ENCODE measurements at places on chromosomes 2 and 18.

DNA sequence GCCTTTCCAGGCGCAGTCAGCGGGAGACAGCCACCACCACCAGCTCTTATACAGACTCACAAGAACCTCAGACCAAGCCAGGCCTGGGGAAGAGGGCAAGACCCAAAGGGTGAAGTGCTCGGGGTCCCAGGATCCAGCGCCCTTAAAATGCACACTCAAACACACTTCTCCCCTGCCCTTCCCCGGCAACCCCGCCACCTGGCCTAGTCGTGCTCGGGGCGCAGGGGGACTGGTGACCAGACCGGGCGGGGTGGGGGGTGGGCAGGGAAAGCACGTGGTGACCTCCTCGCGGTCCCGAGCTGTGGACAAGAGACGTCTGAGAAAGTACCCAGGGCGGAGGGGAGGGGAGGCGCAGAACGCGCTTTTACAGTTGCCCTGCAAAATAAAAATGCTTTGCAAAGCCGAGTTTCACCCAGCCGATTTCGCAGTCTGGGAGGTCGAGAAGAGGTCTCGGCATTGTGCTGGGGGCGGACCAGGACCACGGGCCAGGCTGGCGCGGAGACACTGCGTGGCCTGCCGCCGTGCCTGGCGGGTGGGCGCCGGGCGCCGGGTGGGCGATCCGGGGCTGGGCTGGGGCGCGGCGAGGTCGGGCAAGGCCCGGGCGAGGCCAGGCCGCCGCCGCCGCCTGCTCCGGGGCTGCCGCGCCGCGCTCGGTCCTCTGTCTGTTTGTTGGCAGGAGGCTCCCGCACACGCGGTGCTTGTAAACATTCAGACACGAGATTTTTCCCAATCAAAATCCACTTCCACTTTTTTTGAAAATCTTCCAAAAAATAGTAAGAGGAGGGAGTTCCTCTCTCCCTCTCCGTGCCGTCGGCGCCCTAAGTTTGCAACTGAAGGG, 2.0 kb downstream of the BCL11A start:
- no peak for DNase-seq

GRCh38 chr18:57660961-57661360, 39.3 kb upstream of the NARS1 start:
- no peak for DNase-seq

GRCh38 chr2:114022360-114023085, 132.6 kb downstream of the ACTR3 start:
- no peak for DNase-seq

- DNase-seq, result no peak
Measured at GRCh38 chr18:79706006-79706405, 26.4 kb downstream of the CTDP1 start.

GRCh38 chr2:172730411-172730810, 5.2 kb upstream of the RAPGEF4 start:
- no peak for DNase-seq

Data from activated CD4-positive, alpha-beta T cell treated with anti-CD3 and anti-CD28 coated beads, Interleukin-10, Interleukin-2, amounts not matched to agents 100 ng/mL and 50 ng/mL, durations not matched to agents 16 hours and 8 hours (primary cell).